ENCODE measurements at places on chromosomes 16 and 17.

DNA sequence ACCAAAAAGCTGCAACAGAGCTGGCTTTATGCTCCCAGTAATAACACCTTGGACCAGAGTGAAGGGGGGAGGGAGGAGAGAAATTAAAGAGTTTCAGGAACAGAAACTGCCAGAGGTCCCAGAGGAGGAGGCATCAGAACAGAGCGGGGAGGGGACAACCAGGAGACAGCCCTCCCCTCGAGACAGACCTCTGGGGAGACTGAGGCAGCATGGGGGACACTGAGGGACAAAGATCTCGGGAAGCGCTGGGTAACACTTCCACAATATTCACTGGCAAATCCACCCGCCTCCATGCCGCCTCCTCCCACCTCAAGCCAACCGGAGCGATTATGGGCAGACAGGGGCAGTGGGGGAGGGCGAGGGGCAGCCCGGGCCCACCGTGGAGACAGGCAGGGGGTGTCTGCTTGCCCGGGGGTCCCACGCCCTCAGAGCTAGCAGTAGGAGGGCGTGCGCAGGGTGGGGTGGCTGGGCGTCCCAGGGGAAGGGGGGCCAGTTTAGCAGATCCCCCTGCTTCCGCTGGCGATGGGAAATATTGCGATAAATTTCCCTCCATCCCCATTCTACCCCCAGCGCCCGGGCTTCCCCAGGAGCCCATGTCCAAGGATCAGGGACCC, 1.2 kb downstream of the PCGF2 start:
- no peak for DNase-seq

- no peak for DNase-seq
These were observed 5.9 kb upstream of the ARMC7 start for GRCh38 chr17:75103601-75104554.

DNA sequence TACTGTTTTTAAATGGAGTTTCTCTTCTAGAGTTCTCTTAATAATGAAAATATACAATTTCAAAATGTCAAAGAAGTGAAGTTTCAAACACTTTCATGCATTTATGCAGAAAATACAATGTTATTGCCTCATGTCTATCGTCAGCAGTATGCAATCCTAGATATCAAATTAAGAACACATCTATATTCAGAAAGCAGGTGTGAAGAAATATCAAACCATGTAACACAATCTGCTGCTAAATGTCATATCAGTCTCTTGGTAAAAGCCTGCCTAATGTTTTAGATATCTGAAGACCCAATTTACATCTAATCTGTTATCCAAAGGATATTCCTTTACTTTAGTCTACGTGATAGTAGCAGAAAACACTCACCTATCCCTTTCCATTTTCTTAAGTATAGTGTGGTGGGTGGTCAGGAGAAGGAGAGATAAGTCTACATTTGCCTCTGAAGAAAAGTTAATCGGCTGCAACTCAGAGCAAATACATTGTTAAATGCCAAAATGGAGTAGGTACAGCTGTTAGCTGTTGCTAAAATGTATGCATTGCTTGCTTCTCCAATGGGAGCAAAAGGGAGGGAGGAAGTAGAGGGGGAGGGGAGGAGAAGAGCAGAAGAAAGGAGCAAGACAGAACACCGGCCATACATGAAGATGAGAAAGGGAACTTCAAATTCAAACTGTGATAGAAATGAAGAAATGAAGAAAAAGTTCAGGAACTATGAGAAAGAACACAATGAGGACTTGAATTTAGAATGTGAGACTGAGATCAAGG, 64.9 kb downstream of the ITFG1 start:
- no peak for DNase-seq

- DNase-seq: peak; percentile 13
These were observed 794 bp downstream of the SMG6 start for GRCh38 chr17:2302778-2303203.

GRCh38 chr17:6789146-6789545, 13.1 kb downstream of the FBXO39 start:
- no peak for DNase-seq

- DNase-seq: peak; percentile 86
These were observed 15.3 kb downstream of the KSR1 start for GRCh38 chr17:27471321-27472269.

DNA sequence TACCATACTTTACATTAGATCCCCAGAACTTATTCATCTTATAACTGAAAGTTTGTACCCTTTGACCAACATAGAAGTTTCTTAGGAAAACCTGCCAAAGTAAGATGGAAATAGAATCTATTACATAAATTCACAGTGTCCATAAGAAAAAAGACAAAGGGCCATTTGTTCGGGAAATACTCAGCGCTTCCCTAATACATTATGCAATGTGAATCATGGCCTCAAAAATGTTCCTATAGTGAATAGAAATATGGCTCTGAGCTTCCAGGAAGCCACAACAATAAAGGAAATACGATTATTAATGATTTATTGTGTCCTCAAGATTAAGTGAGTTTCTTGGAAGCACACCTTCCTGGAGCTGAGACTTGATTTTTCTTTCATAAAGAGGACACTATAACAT, 51.5 kb downstream of the GPRC5B start:
- no peak for DNase-seq

- no peak for DNase-seq
These were observed 87.2 kb upstream of the IRX3 start for GRCh38 chr16:54373534-54374520.

DNA sequence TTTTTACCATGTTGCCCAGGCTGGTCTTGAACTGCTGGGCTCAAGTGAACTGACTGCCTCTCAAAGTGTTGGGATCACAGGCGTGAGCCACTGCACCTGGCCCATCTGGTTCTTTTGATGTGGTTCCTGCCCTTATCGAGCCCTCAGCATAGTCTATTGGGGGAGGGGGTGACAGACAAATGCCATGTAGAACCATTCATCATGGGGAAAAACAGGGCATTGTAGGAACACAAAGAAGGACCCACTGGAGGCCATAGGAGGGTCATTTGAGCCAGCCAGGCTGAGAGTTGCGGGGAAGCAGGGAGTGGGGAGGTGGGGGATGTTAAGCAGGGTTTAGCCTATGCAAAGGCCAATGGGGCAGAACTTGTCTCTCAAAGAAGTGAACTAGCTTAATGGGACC, 11.9 kb downstream of the SEC14L5 start:
- no peak for DNase-seq

- peak; percentile 20 for DNase-seq
These were observed 5.0 kb downstream of the SOST start for GRCh38 chr17:43753493-43754129.

DNA sequence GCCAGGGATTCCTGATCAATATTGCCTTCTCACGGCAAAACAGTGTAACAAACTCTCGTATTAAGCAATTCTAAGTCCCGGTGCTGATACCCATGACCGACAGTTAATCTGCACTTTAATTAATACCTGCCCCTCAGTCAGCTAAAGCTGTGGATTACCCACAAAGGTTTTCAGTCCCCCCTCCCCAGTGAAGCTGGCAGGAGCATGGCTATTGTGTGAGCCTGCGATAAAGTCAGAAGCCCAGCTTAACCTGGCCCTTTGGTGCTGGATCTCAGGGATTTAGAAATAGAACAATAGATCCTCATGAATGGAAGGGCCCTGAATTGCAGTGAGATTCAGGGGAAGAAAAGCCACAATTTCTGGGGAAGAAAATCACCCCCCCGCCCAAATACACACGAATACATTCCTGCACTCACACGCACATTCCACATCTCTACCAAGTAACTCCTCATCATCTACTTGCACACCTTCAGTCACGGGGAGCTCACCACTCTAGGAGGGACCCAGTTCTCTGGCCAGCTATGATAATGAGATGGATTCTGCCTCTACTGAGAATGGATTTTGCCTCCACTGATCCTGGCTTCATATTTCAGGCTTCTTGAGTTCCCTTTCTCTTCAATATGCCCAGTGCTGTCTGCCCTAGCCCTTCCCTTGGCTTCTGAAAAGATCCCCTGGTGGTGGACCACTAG, 102.6 kb downstream of the WSCD1 start:
- no peak for DNase-seq

DNA sequence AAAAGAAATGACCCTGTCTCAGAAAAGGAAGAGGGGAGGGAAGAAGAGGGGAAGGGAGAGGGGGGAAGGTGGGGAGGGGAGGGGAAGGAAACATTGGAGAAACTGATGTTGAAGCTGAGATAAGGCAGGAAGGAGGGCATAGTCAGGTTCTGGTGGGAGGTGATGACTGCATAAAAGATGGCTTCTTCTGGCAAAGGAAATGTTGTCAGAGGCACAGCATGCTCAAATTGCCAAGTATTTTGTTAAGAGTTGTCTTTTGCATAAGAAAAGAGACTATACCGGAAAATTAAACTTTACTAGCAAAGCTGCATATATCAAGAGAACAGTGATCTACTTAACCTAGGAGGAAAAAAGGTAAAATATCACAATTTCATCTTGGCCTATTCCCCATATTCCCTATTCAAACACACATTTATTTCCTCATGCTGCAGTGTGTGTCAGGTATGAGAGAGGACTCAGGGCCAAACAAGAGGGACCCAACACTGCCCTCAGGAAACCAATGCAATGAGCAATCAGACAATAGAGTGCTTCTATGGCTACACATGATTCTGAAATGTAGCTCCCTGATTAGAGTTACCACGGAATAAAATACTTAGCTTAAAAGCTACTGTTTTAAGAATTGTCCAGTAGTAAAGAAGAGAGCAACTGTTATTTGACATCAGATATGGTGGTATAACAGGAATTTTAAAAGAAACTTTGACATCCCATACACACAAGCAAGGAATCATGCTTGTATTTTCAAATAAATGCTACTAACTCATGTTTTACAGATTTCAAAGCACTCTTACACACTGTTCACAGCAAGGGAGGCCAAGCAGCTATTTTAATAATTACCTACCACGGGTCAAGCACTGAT, 80.9 kb downstream of the PARN start:
- DNase-seq: no peak

- no peak for DNase-seq
These were observed 969.7 kb downstream of the CDH11 start for GRCh38 chr16:64151990-64152767.

DNA sequence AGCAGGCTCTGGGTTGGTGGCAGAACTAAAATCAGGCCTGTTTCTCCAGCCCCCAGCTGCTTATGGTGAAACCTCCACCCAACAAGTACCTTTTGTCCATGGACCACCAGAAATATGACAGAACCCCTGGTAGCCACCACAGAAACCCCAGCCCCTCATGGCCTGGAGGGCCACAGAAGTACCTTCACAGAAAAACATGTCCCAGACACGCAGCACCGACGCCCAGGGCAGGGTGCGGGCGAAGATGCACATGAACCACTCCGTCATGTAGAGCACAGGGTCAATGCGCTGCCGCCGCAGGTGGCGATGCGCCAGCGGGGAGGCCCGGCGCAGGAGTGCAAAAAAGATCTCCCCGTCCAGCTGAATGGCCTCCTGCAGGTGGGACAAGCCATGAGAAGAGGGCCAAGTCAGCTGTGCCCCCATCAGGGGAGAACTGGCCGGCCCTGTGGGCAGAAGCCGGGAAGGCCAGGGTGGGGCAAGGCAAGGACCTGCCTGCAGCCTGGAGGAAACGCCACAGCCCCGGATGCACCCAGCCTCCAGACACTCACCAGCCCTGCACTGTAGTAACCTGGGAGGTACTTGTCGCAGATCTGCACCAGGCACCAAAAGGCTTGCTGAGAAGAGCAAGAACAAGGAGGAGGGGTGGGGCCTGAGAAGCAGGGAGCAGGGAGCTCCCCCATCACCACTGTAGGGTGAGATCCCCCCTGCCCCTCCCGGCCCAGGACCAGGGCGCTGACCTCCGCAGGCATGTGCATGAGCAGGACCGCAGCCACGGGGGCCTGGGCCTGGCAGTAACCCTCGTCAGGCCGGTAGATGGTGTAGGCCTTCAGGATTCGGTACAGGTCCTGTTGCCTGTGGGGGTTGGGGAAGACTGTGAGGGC, 4.1 kb upstream of the CD2BP2 start:
- no peak for DNase-seq

- DNase-seq: no peak
These were observed 12.8 kb downstream of the NOD2 start for GRCh38 chr16:50706250-50706649.

DNA sequence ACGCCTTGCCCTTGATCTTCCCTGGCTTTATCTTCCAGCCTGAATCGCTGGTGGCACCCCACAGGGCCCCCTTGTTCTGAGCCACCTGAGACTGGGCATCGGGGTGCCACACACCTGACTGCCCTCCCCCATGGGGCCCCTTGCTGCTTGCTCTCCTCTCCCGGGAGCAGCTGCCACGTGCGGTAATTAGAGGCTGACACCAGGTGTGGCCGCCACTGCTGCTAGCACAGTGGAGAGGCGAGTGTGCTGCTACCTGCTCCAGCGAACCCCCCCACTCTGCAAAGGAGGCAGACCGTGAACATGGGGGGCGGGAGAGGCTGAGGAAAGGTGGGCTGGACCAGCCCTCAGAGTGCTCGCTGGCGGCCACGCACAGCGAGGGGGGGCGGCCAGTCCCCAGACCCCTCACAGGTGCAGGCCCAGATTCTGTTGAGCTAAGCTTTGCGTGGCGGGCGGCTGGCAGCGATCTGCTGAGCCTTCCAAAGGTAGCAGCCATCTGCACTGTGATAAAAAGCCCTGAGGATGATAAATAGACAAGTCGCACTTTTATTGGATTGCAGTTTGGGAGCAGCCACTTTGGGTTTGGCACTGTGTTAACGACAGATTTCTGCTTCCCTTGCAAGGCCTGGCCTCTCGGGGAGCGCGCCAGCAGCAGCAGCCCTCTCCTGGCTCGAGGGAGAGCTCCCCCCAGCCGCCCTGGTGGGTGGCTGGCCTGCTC, 167.9 kb upstream of the GSE1 start:
- no peak for DNase-seq

DNA sequence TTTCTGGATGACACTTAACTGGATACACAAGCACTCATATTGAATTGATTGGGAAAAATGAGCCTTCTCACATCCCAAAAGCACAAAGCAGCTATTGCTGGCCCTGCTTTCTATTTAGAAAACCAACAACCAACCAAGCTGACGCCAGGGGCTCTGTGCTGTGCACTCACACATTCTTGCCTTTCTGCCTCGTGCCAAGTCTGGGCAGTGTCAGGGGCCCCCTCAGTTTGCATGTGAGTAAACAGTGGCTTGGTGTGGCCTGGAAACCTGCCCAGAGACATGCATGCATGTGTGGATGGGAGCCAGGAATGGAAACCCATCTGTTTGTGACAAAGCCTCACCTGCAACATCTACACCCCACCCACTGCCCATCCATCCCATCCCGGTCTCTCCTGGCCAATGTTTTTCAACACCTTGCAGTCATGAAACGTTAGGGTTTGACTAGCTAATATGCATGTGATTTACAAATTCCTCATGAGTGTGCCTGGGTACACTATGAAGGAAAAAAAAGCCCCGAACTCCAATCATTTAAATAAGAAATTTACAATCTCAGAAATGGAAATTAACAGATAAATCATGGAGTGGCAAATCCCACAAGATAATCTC, 20.4 kb downstream of the MIEF2 start:
- no peak for DNase-seq

DNA sequence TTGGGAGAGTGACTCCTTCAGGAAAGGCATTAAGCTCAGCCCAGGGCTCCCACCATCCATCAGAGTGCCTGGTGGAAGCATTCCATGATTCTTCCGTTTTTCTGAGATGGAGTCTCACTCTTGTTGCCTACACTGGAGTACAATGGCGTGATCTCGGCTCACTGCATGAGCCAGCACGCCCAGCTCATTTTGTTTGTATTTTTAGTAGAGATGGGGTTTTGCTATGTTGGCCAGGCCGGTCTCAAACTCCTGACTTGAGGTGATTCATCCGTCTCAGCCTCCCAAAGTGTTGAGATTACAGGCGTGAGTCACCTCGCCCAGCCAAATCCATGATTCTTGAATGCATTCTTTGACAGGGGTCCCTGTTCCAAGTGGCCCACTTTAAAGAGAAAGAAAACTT, 23.1 kb downstream of the MIS12 start:
- no peak for DNase-seq
